DMS153 (cell line): ENCODE measurements at places on chromosomes 12 and 14.

GRCh38 chr12:132285991-132286681, 43.3 kb downstream of the GALNT9 start:
- DNase-seq, result no peak

- no peak for DNase-seq
These were observed 7.5 kb downstream of the WIF1 start for GRCh38 chr12:65113621-65114035.

- DNase-seq, result no peak
These were observed 16.4 kb upstream of the HVCN1 start for GRCh38 chr12:110705309-110705708.

GRCh38 chr14:77790566-77791224, 9.2 kb upstream of the ADCK1 start:
- no peak for DNase-seq

- peak; percentile 20 for DNase-seq
These were observed 200.7 kb upstream of the FOXN3 start for GRCh38 chr14:89617481-89618329.

GRCh38 chr14:106222731-106223130, 696.3 kb downstream of the TMEM121 start:
- DNase-seq, result no peak

DNA sequence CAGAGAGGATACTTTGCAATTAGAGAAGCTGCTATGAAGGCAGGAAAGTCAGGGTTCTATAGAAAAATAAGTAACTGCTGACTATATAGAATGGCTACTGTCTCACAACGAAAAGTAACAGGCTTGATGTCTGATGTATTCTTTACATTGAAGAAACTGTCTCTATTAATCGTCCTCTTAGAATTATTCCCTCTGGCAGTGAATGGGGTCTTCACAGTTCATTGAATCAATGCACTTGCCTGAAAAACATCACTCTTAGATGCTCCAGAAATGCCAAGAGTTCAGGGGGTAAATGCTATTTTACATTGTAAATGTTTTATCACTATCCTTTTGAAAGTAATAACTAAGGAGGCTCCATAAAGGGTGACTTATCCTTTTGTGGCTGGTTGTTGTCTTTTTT, 37.7 kb upstream of the CRACR2A start:
- no peak for DNase-seq

- no peak for DNase-seq
These were observed 426.0 kb downstream of the DAD1 start for GRCh38 chr14:22163051-22163450.

- DNase-seq, result no peak
These were observed 27.6 kb downstream of the NCKAP5L start for GRCh38 chr12:49800421-49801140.

GRCh38 chr12:12979126-12979525, 20.9 kb downstream of the HEBP1 start:
- DNase-seq, result no peak

- no peak for DNase-seq
These were observed 10.1 kb downstream of the TAS2R43 start for GRCh38 chr12:11081987-11082386.

DNA sequence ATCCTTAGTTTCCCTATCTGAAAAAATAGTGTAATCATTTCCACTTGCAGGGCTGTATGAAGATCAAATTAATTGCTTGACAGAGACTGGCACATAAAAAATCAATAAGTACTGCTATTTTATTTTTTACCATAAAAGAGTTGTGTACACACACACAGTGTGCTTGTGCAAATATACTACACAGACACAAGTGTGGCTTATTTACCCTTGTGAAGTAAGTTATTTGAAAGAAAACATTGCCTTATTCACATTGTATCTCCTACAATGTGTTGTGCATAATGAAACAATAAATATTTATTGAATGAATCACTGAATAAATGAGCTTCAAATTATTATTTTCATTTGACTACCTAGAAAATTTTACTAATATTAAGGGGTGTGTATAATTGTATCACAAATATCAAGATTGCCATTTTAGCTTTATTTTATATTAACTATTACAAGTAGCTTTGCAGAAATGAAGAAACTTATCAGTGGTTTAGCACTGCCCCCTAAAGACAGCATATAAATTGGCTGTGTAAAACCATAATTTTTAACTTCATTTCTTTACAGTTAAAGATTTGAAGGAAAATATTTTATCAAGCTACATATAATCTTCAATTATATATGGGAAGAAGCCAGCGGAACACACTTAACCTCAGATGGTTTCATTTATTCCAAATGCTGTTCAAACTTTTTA, 11.3 kb downstream of the GARIN6 start:
- DNase-seq, result no peak

- no peak for DNase-seq
These were observed 234.5 kb downstream of the IPO8 start for GRCh38 chr12:30461026-30461615.

GRCh38 chr14:22929104-22929960, at the start of gene PRMT5:
TSS of gene PRMT5 (minus strand) at chr14:22929376. CDS start at chr14:22929361, 15 bp downstream.
- peak; percentile 99 for DNase-seq

- no peak for DNase-seq
These were observed 44.3 kb downstream of the ELK3 start for GRCh38 chr12:96238336-96239047.

DNA sequence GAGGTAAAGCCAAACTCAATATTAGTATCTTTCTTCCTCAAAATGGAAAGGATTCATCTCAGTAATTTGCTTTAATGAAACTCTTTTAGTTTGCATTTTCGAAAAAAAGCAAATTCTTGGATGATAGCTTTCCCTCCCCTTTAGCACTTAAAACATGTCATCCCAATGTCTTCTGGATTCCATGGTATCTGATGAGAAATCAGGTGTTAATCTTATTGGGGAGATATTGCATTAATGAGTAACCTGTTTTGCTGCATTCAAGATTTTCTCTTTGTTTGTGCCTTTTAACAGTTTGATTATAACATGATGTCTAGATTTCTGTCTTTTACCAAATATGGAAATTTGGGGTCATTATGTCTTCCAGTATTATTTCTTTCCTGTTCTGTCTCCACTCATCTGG, 405.1 kb upstream of the FOXG1 start:
- DNase-seq, result no peak

DNA sequence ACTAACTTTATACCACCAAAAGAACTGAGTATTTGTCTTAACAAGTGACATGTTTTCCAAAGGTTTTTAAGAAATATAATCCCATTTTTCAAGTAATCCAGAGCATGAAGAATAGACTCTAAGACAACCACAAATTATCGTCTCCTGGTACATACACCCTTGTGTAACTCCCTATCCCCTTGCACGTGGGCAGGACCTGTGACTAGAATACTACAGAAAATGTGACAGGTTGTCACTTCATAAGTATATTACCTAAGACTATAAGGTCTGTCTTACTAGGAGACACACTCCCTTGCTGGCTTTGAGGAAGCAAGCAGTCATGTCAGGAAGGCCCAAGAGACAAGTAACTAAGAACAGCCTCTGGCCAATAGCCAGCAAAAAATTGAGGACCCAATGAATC, 8.3 kb upstream of the TTC5 start:
- DNase-seq, result no peak

DNA sequence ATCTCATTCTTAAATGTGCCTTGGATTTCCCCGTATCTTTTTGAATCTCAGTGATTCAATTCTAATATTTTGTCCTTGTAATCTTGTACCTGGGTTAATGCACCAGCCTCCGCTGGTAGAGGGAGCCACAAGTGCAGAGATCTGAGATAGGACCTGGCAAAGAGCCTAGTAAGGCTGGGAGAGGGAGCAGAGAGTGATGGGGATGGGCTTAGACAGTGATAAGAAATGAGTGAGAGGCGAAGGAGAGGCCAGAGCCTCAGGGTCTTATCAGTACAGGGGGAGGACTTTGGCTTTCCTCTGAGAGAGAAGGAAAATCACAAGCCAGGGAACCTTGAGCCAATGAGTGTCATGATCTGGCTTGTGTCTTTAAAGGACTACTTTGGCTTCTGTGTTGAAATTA, 30.5 kb upstream of the LMNTD1 start:
- no peak for DNase-seq

GRCh38 chr12:1122786-1123185, 131.8 kb downstream of the ERC1 start:
- DNase-seq, result no peak

GRCh38 chr14:100900837-100901390, 2.6 kb downstream of the RTL1 start:
- peak; percentile 9 for DNase-seq

DNA sequence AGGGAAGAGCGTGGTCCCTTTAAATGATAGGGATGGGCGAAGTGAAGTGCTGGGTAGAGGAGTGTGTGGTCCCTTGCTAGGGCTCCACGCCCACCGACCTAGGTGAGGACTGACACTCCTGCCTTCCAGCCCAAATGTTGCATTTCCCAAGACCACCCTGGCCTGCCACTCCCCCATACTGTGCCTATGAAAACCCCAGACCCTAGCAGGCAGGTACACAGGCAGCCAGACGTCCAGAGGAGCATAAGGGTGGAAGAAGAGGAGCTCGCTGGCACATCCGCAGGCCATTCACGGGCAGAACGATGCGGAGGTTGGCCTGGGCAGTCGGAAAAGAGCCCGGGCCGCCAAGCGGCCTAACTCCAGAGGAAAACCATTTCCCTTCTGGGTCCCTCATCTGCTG, 817 bp upstream of the IPO8 start:
- DNase-seq, result no peak

DNA sequence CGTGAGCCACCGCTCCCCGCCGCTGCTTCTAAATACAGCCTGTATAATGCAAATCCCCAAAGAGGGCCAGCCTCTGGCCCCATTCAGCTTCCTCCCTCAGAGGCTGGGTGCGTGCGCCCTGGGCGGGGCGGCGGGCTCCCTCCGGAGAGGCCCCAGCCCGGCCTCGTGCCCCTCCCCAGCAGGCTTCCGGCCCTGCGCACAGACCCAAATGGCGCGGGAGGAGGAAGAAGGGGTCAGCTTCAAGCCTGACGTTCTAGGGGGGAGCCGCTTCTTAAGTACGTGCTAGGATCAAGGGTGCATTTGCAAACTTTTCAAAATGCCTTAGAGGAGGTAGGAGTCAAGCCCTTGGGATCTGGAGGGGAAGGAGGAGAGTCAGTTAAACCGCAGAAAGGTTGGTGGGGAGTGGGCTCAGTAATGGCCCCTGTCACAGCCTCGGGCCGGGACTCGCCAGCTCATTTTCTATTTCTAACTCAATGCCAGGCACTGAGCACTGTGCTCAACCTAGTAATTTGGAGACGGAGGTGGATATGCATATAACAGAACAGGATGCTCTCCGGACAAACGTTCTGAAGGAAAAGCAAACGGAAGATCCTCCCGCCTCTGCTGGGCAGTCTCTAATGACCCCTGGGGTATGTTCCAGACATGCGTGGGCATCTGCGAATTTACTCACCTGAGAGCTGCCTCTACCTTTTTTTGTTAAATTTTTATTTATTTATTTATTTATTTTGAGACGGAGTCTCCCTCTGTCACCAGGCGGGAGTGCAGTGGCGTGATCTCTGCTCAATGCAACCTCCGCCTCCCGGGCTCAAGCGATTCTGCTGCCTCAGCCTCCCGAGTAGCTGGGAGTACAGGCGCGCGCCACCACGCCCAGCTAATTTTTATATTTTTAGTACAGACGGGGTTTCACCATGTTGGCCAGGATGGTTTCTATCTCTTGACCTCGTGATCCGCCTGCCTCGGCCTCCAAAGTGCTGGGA, 32.3 kb downstream of the NINJ2 start:
- DNase-seq, result no peak

GRCh38 chr14:59695198-59695597, 118.6 kb upstream of the CCDC175 start:
- DNase-seq, result no peak

GRCh38 chr14:56125772-56126636, 7.8 kb downstream of the PELI2 start:
- DNase-seq, result peak; percentile 57
